ENCODE measurements at places on chromosomes 11 and 22.

GRCh38 chr11:131693756-131694155 lies 323.3 kb downstream of the NTM start:
- no peak for DNase-seq

DNA sequence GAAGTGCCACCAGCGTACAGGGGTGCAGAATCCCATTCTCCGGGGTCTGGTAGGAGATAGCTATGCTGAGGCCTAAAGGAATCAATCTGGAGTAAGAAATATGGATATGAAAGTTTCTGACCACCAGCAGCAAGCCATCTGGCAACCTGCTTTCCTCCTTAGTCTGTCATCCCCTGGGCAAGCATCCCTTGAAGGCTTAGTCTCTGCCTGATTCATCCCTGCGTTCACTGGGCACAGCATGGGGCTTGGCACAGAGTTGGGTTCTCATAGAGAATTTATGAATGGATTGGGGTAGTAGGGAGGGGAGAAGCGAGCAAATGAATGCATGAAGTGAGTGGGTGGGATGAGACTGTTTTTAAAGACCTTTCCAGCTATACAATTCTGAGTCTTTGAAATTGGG lies 85.8 kb upstream of the NARS2 start:
- DNase-seq = no peak

DNA sequence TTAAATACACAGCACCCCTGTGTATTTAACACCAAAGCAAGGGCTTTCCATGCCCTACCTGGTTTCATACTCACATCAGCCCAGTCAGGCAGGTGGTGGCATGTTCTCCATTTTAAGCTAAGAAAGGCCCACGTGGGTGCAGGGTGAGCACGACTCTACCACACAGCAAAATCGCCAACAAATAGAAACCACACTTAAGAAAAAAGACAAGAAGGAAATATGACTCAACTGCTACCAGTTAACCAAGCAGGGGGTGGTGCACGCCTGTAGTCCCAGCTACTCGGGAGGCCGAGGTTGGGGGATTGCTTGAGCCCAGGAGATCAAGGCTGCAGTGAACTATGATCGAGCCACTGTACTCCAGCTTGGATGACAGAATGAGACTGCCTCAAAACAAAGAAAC lies 35.2 kb upstream of the TFIP11 start:
- DNase-seq = peak; percentile 19

DNA sequence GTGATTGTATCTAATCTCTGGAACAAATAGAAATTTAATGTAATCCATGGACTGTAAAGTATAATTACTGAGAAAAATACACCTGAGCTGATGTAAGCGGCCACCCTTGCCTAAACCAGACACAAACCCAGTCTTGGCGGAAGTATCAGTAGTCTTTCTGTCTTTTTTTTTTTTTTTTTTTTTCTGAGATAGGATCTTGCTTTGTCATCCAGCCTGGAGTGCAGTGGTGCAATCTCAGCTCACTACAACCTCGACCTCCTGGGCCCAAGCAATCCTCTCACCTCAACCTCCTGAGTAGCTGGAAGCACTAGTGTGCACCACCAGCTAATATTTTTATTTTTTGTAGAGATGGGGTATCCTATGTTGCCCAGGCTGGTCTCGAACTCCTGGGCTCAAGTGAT lies 5.5 kb upstream of the CXCR5 start:
- no peak for DNase-seq

- peak; percentile 48 for DNase-seq
Observed at GRCh38 chr11:64227405-64227956, 1.4 kb downstream of the NUDT22 start.

- DNase-seq = no peak
Observed at GRCh38 chr11:11407763-11408084, 54.7 kb upstream of the CSNK2A3 start.

- no peak for DNase-seq
Observed at GRCh38 chr22:42271906-42272305, 1.5 kb upstream of the TCF20 start.

DNA sequence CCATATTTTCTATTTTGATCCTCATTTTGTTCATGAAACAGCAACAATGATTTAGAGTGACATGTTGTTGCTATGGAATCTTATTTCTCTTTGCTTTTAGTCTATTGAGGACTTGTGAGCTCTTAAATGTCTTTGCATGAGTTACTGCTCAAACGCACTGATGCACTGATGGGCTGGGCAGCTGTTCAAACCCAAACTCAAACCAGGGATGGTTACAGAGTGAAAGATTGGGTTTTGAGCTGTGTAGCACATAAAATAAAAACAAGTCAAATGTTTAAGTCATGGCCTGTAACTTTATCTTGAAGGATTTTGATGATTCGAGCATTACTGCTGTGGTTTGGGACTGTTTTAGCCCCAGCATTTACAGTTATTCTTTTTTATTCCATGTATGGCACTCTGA lies 20.1 kb upstream of the NCAM1 start:
- no peak for DNase-seq

DNA sequence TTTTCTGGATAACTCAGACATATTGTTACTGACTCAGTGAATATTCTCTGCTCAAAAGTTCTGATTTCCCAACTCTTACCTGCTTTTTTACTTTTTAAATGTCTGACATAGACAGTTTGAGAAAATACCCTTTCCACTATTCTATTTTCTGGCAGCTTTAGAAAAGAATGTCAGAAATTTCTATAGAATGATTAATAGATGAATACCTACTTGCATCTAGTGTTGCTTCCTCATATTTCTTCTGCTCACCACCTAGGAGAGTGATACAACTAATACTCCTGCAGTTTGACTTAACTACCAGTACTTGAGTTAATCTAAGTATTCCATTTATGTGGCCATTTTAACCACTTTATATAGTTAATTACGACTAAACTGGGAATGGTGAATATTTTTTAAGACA lies 55.2 kb downstream of the KDM2A start:
- no peak for DNase-seq
